EH (cell line): ENCODE measurements at places on chromosomes 3 and 15.

DNA sequence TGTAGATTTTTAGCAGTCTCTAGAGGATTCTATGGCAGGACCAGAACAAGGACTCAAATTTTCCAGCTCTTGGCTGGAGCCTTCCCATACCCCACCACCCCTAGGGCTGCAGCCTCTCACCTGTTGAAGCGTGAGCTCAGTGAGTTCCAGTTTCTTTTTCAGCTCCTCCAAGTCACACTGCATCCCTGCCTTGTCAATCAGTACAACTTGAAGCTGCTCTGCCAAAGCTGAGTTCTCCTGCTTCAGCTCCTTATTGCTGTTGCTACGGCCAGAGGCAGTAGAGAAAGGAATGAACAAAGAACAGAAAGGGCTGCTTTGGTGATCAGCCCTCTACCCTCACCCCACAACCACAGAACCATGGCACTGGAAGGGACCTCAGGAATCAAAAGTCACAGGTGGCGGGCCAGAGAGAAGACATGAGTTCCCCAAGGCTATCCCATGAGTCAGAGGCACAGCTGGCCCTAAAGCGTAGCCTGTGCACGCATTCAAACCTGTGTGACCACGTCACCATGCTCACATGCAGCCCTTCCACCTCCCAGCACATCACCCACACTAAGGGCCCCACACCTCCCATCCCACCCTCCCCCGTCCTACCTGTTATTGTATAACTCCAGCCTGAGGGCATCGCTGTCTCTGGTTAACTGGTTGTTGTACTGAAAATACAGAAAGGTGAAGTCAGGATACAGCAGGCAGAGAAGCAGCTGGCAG is 83.3 kb upstream of the C2CD4B start:
- no peak for DNase-seq

- no peak for DNase-seq
Observed at GRCh38 chr15:74468341-74469032, 7.5 kb upstream of the UBL7 start.

DNA sequence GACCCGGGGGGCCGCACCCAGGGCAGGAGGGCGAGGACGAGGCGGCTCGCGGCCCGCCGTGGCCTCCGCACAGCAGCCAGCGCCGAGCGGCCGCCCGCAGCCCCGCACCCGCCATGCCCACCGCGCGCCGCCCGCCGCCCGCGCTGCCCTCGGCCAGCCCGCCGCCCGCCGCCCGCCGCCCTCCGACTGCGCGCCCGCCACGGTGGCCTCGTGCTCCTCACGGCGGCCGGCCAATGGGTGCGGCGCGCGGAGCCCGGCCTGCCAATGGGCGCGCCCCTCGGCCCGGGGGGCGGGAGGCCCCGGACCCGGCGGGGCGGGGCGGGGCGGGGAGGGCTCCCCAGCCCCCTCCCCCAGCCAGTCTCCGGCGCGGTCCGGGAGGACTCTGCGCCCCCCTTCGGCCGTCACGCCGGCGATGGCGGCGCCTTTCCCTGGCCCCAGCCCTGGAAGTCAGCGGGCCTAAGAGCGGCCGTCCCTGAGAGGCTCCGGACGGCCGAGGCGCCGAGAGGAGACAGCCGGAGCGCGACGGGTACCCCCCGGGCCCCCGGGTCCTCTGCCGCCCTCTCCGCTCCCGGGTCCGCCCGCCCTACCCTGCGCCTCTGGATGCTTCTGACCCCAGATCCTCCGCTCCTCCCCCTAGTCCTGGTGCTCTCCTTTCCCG is at the start of gene NT5DC2:
Gene NT5DC2, minus strand, starts transcription at position 235 of the 658 bp plus-strand sequence. Its CDS starts 120 bp downstream, at position 115.
- peak; percentile 82 for DNase-seq

DNA sequence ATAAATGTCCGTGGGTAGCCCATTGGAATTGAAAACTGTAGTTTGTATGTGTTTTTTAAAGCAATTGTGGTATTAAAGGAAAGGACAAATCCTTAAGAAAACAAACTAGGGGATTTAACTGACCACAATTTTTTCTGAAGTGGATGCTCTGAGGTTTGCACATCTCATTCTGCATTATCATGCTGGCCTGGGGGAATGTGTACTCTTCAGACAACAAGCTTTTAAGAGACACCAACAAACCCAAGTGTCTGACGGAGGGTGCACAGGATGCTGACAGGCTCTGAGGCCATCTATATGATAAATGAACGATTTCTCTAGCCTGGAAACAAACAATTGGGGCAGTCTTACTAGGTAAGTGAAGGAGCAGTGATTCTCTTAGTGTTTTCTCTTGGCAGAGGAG is 9.1 kb downstream of the LINS1 start:
- DNase-seq: peak; percentile 68

DNA sequence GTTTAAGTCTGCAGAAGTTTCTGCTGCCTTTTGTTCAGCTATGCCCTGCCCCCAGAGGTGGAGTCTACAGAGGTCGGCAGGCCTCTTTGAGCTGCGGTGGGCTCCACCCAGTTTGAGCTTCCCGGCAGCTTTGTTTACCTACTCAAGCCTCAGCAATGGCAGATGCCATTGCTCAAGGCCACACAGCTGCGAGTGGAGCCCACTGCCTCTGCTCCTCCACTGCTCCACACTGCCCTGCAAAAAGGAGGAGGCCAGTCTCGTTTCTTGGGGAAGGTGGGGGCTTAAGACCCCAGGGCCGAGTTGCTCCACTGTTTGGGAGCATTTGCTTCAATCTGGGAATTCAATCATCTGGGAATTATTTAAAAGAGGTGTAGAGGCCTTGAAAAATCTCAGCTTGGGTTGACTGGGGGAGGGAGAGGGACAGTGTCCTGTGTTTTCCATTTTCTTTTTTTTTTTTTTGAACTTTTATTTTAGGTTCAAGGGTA is 144.6 kb upstream of the MEF2A start:
- no peak for DNase-seq

- no peak for DNase-seq
Observed at GRCh38 chr3:57587905-57588304, 9.2 kb downstream of the ARF4 start.

DNA sequence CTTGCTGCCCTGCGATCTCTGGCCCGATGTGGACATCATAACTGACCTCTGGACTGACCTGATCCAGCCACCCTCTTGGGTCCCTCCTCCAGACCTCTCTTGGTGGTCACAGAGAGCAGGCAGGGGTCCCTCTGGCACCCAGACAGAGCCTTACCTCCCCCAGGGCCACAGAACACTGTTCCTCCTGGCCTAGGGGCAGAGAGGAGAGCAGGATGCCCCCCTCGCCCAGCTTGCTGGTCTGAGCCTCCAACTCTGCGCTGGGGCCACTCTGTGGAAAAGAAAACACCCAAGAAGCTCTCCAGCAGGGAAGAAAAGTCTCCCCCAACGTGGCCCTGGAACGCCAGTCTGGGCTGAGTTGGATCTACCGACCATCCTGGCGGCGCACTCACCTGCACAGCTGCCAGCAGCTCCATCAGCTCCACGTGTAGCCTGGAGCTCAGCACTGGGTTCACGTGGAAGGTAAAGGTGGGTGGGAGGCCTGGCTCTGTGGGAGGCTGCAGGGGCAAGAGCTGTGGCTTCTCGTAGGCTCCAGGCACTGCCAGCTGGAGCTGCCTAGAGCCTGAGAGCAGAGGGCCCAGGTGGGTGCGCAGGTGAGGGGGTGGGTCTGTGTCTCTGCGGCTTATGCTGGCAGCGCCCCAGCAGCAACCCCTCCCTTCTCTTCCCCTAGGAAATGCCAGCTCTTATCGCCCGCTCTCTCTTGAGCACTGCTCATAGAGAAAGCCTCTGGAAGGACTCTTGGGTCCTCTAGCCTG is 6.0 kb downstream of the PLA2G4F start:
- no peak for DNase-seq
